Right ventricle myocardium inferior (tissue), 1 donor: ENCODE measurements at places on chromosomes 16 and 17. TPM values are rescaled to one million over a fixed set of nuclear protein-coding genes. Genes with fewer than 3 reads are reported as not detected.

The LGALS9B gene
- total RNA-seq: not detected

The KRT17 gene
- total RNA-seq: not detected

The CFAP97D1 gene
- total RNA-seq: not detected

The SSTR5 gene
- total RNA-seq: 14.7 TPM

The PRCD gene
- total RNA-seq: 3.4 TPM

The CLEC18C gene
- not detected for total RNA-seq

The ENPP7 gene
- not detected for total RNA-seq

The ARL5C gene
- total RNA-seq: not detected

The GPR139 gene
- not detected for total RNA-seq

The MMP15 gene
- 70.3 TPM for total RNA-seq

The SLC35G6 gene
- not detected for total RNA-seq

The CCL7 gene
- not detected for total RNA-seq

The GRAP gene
- total RNA-seq: 2.0 TPM

The GFAP gene
- total RNA-seq: 3.7 TPM

The PPP4C gene
- 37.8 TPM for total RNA-seq

The TBC1D3K gene
- total RNA-seq: not detected

The TBC1D3C gene
- not detected for total RNA-seq
